ENCODE measurements at places on chromosomes 6 and 20.

DNA sequence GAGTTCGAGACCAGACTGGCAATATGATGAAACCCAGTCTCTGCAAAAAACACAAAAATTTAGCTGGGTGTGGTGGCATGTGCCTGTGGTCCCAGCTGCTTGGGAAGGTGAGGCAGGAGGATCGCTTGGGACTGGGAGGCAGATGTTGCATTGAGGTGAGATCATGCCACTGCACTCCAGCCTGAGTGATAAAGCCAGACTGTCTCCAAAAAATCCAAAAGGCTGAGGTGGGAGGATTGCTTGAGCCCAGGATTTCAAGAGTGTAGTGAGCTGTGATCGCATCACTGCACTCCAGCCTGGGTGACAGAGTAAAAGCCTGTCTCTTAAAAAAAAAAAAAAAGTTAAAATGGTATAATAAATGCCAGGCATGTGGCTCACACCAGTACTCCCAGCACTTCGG is 1.3 kb upstream of the PTCRA start:
- DNase-seq = no peak

DNA sequence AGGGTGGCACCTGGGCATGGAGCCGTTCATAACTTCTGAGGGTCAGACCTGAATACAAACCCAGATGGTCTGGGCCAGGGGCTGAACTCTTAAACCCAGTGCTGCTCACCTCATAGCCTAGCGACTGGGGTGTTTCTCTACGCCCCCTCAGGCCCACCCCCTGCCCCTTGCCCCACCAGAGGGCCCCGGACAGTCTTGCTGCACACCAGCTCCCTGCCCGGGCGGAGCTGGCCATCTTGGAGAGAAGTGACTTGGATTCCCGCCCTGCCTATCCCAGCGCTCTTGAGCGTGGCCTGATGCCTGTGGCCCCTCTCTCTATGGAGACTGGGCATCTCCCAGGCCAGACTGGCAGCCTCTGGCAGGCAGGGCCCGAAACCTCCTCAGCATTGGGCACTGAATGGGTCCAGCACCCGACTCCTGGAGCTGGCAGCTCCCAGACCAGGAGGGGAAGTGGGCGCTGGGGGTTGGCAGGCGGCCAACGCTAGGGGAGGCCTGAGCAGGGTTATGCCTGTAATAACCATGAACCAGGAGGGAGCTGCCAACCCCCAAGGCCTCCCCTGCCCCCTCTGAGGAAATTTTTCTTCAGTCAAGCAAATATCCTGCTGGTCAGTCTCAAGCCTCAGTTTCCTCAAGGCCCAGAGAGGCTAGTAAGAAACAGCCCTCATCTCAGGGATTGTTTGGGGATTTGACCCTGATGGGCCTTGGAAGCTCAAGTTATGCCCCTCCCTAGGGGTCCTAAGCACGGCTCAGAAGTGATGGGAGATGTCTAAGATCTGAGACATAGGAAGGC is 169.5 kb downstream of the VEGFA start:
- DNase-seq = no peak

- DNase-seq = peak; percentile 35
Measured at GRCh38 chr6:109073344-109074132, 21.1 kb downstream of the SESN1 start.

DNA sequence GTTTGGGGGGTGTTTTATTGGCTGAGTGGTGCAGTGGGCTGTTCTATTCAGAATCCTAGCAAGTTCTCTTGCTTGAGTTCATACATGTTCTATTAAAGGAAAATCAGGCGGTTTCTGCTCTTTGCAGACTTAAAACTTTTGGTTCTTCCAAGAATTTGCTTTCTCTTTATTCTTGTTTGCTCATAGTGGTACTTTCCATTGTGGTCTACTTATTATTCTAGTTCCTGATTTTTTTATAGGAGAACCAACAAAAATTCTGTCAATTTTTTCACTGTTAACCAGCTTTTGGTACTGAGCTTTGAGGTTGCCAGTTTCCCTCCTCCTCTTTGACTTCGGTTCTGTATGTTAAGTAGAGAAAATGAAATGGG is 6.7 kb downstream of the AFDN start:
- DNase-seq = no peak

GRCh38 chr6:14841901-14842421 is 403.9 kb upstream of the JARID2 start:
- no peak for DNase-seq

GRCh38 chr20:59873409-59873808 is 60.0 kb downstream of the SYCP2 start:
- no peak for DNase-seq

DNA sequence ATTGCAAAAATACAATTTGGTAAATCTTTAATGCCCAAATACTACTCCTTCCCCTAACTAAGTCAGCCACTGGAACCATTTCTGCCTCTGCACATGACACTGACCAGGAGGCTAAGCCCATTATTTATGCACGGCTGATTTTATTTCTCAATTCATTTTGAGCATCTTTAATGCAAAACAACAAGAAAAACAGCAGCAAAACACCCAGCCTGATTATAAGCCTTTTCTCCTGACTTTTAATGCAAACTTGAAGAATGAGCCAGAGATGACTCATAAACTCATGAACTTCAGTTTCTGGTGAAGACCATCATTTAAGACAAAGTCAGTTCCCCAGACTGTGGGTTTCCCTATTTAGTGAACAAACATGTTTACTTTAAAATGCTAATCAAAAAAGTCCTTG is 51.6 kb downstream of the CYP24A1 start:
- no peak for DNase-seq

GRCh38 chr6:20092071-20092566 is 120.2 kb downstream of the MBOAT1 start:
- peak; percentile 43 for DNase-seq

GRCh38 chr6:21665392-21666200 is 72.0 kb downstream of the SOX4 start:
- DNase-seq = no peak

DNA sequence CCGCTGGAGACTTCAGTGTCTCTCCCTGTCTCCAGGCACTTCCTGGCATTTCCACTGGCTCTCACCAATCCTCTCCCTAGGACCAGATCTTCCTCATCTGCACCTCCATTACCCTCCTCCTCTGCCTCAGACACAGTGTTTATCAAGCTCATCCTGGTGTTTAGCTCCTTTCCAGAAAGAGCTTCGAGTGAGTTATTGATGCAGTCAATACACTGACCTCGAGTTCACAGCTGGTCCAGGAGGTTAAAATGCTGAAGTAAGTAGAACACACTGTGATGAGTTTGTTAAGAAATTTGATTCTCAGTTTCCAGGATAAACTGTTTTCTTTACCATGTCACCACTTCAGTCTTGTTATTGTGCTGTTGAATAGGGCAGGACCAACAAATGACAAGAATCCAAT is 42.1 kb upstream of the ARMC2 start:
- no peak for DNase-seq

GRCh38 chr20:51573576-51574243 is 31.2 kb upstream of the NFATC2 start:
- DNase-seq = no peak

GRCh38 chr6:31010393-31011060 is at the start of gene MUC22:
MUC22 (plus strand) TSS chr6:31010474; CDS start chr6:31010707, 233 bp downstream.
- DNase-seq = no peak

DNA sequence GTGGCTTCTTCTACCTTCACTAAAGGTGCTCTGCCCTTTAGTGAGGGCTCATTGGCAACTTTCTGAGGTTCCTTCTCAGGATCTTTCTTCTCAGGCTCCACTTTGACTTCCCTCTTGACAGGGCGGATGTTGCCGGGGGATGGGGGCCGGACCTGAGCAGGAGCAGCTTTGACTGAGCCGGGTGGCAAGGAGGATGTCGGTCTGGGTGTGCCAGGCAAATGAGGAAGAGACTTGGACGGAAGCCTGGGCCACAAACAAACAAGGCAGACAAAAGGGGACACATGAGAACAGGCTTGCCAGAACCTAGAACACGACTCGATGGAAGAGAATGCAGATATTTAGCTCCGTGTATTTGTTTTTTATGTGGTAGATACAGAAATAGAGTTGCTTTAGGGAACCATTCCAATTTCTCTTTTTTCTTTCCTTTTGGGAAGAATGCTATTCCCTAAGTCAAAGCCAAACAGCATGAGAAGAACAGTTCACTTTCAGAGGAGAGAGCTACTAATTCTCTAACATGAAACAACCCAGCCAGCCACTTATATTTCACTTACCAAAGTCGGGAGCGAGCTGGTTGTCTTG is 76.2 kb upstream of the BCLAF1 start:
- DNase-seq = no peak

GRCh38 chr6:128491100-128491581 is 29.3 kb downstream of the PTPRK start:
- no peak for DNase-seq

DNA sequence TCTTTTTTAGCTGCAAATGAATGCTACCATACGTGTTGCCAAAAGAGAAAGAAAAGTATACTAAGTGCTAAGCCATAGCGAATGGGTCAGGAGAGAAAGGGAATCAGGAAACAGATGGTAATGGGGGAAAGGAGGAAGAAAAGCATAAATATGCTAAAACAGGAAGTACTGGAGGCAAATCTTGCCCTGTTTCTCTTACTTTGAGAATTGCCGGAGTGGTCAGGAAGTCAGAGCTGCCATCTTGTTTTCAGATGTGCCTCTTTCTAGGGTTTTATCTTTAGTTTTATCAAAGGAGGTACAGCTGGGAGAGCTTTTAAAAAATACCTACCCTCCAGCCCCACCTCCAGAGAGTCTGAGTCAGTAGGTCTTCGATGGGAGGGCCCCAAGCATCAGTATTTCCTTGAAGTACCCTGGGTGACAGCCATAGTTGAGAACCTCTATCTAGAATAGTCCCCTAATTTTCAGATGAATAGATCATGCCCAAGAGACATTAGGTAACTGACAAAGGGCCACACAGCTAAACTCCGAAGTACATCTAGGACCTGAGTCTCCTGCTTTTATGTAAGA is 193.3 kb downstream of the CLIC5 start:
- DNase-seq = no peak

- DNase-seq = no peak
Measured at GRCh38 chr6:126173265-126173664, 166.7 kb upstream of the CENPW start.

- DNase-seq = no peak
Measured at GRCh38 chr20:10636326-10636818, 37.4 kb downstream of the JAG1 start.

DNA sequence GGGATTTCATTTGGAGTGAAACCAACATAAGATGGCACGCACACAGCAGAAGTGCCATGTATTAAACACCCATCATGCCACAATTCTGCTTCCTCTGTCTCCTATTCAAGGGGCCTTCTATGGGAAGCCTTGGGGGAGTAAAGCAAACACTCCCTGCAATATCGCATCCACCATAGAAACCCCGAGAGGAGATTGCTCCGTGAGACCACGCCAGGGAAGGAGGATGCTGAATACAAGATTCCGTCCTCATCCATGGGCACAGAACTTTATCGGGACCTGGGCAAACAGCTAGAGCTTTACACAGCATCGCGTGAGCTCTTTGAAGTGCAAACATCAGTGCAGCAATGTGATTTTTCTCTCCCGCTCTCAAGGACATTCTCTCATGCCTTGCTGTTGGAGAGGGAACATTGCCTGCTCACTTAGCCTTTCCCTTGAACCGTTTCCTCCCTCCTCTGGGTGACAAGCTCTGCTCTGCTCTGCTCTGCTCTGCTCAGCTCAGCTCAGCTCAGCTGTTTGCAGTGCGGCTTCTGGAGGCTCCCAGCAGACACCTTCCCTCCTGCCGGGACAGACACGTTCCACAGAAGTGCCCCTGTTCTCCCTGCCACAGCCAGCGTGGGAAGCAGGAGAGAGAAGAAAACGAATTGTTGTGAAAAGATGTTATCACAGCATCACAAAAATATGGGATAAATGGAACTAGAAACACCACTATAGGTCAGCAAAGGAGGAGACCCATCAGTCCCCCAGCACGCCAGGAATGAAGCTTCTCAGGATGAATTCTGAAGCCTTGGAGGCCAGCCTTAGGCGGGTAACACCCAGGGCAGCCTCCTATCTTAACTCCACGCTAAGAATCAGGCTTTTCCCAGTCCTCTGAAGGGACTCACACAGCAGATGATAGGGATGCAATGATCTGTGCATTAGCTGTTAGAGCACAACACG is 48.2 kb downstream of the RNASET2 start:
- no peak for DNase-seq

DNA sequence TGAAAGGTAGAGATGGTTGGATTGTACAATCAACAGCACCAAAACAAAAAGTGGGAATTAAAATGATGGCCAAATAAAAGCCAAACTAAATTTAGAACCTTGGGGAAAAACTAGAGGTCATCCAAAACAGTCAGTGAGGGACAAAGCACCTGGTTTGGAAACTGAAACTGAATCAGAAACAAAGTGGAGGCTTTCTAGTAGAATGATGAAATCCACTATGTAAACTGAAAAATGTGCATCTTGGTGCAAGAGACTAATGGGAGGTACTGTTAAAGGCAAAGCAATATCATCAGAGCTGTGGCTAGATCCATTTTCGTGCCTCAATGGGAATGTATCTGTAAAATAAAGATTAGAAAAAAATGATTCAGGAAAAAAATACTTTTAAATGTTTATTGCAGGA is 380.0 kb upstream of the GJE1 start:
- DNase-seq = no peak

DNA sequence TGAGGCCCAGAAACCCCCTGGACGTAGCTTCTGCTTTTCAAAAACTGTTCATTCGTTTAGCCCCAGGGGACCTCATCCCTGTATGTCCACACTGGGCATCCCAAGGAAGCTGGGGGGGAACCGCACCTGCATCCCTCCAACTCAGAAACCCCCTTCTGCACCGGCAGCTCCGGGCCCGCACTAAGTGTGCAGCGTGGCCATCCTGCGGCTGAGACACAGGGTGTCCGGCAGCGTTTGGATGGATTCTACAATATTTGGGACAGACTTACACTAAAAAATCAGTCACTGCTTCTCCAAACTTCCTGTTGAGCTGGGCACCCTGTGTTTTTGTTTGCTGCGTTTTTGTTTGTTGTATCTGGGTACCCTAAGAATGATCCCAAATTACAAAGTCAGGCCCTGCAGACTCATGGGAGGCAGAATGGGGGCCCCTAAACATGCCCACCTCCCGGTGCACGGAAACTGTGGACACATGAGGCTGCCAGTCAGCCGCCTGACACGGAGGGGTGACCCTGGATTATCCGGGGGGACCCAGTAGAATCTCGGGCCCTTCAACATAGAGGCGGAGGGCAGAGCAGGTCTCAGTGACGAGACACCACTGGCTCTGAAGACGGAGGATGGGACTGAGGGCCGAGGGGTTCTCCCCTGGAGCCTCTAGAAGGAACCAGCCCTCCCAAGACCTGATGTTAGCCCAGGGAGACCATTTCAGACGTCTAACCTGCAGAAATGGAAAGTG is 88.2 kb upstream of the BHLHE23 start:
- no peak for DNase-seq

All from NCI-H1417 treated with DMSO at 0.1 percent for 48 hours (cell line).